ENCODE measurements at places on chromosomes 6 and 20.

DNA sequence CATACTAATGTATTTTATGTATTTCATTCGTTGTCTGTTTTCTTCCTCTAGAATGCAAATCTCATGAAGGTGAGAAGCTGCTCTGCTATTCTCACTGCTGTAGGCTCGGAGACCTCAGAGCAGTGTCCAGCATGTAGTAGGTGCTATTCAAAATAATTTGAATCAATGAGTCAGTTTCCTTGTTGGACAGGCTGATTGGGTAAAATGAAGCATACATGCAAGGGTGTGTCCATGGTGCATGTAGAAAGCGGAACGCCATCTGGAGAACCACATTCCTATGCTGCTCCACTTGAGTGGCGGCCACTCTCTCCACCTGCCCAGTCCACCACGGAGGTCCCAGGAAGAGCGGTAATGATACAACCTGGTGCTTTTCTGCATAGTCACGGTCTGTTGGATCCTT, 412.1 kb downstream of the QKI start:
- no peak for DNase-seq

DNA sequence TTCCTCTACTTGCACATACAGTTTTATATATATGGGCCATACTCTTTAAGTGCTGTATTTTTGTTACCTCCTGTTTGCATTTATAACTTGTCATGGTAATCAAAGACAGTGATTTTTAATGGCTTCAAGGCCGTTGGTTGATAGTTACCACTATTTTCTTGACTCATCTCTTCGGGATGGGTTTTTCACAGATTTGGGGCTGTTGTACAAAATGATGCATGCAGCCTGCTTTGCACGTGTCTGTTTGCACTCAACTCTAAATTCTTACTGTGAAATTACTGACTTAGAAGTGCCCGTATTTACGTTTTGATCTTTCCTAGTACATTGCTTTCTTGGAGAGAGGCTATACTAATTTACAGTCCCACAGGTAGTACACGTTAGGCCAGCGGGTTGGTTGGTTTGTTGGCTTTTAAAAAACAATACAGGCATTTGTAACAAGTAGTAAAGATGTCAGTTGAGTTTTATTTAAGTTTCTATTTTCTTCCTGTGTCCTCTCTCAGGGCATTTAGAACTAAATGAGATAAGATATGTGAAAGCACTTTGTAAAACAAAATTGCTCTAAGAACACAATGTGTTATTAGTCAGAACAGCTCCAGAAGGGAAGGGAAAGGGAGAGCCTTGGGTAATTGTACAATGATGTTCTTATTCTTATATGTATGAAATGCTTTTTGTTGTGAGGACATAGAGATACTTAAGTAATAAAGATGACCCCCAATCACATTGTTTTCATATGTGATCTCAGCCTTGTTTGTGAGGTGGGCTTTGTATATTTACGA, 11.7 kb downstream of the JARID2 start:
- no peak for DNase-seq

- no peak for DNase-seq
These were observed 47.8 kb downstream of the BICRAL start for GRCh38 chr6:42829561-42830092.

- no peak for DNase-seq
These were observed 7.2 kb upstream of the PRR18 start for GRCh38 chr6:166315436-166315835.

GRCh38 chr6:52301326-52301725, 16.8 kb upstream of the MCM3 start:
- DNase-seq = no peak

- no peak for DNase-seq
These were observed 261.1 kb upstream of the CITED2 start for GRCh38 chr6:139635401-139636130.

DNA sequence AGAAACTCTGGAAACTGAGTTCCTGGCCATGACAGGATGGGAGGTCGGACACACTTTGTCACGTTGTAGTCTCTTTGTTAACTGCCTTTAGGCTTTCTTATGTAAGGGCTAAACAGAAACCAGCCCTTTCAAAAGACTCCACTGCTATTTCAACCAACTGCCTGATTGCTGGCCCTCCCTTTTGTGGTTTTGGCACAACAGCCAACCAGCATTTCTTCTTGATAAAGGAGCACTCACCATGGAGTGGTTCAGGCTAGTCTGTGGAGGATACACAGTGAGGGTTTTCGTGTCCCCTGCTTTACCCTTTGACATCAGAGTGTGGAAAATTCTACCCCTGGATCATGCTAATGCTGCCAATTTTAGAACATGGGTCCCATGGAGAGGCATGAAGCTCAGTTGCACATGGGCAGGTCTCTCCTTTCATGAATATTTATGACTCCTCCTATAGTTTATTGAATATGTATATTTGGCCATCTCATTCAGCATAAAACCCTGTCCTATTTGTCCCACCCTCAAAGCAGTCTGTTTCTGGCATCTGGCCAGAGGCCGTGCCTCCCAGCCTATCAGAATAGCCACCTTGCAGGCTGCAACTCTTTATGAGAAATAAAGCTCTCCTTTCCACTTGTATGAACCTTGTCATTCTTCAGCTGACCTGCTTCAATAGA, 148.3 kb downstream of the HS3ST5 start:
- no peak for DNase-seq

- peak; percentile 51 for DNase-seq
These were observed 6.5 kb downstream of the HELZ2 start for GRCh38 chr20:63567386-63568169.

GRCh38 chr20:47988676-47989075, 203.4 kb upstream of the SULF2 start:
- no peak for DNase-seq

DNA sequence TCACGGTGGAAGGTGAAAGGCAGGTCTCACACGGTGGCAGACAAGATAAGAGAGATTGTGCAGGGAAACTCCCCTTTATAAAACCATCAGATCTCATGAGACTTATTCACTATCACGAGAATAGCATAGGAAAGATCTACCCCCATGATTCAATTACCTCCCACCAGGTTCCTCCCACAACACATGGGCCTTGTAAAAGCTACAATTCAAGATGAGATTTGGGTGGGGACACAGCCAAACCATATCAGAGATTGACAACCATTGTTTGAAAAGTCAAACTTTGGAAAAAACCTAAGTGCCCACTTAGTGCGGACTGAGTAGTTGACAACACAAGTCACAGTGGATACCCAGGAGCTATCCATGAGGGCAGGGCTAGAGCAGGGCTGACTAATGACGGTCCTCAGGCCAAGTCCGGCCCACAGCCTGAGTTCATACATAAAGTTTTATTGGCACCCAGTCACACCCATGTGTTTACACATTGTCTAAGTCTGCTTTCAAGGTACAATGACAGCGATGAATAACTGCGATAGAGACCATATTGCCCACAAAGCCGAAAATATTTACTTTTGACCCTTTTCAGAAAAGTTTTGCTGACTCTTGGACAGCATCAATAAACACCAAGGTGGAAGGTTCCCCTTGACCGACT, 33.8 kb upstream of the PMEPA1 start:
- no peak for DNase-seq

- no peak for DNase-seq
These were observed 85.7 kb upstream of the F13A1 start for GRCh38 chr6:6405997-6406714.

- DNase-seq = no peak
These were observed 78.0 kb upstream of the TMEM181 start for GRCh38 chr6:158481690-158482473.

Measured in stimulated activated CD4-positive, alpha-beta T cell treated with anti-CD3 and anti-CD28 coated beads, Interleukin-1b, Interleukin-23, amount 100 ng/mL, for 48 hours (primary cell).